Stimulated activated CD4-positive, alpha-beta T cell treated with anti-CD3 and anti-CD28 coated beads, Interleukin-1b, Interleukin-23, amount 100 ng/mL, for 48 hours (primary cell): ENCODE measurements at places on chromosomes 7 and 10.
A peak's percentile ranks its signal among the peaks of the same experiment; 100 is the strongest.

DNA sequence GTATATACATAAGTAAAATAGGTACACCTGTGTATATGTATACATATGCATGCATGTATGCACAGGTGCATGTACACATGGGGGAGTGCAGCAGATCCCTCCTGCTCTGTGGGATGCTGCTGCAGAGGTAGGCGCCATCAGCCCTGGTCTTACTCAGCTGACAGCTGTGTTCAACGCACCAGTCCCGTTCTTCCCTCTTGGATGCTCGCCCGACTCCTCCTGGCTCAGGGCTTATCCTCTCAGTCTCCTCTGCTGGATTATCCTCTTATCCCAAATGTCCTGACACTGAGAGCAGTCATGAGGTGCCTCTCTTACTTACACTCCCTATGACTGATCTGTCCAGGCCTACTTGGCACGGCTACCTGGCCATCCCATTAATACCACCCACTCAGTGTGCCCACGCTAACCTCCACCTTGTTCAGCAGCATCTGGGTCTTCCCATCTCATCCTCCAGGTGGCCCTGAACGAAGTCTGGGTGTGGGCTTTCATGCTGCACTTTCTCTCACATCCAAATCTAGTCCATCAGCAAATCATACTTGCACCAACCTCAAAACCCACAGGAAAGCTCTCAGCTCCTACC, 357.1 kb downstream of the TCERG1L start:
- no peak for DNase-seq

GRCh38 chr7:2138146-2138765, 94.5 kb downstream of the MAD1L1 start:
- peak; percentile 56 for DNase-seq

GRCh38 chr7:156019308-156019707, 207.0 kb upstream of the SHH start:
- DNase-seq: no peak

GRCh38 chr10:87818505-87819288, 671 bp upstream of the ATAD1 start:
- DNase-seq: peak; percentile 64

- DNase-seq: no peak
These were observed 198.6 kb downstream of the TMEM178B start for GRCh38 chr7:141272417-141272816.

- DNase-seq: no peak
These were observed 185.1 kb downstream of the DGKI start for GRCh38 chr7:137661634-137662033.

GRCh38 chr7:48380921-48381320, 209.7 kb downstream of the ABCA13 start:
- no peak for DNase-seq

DNA sequence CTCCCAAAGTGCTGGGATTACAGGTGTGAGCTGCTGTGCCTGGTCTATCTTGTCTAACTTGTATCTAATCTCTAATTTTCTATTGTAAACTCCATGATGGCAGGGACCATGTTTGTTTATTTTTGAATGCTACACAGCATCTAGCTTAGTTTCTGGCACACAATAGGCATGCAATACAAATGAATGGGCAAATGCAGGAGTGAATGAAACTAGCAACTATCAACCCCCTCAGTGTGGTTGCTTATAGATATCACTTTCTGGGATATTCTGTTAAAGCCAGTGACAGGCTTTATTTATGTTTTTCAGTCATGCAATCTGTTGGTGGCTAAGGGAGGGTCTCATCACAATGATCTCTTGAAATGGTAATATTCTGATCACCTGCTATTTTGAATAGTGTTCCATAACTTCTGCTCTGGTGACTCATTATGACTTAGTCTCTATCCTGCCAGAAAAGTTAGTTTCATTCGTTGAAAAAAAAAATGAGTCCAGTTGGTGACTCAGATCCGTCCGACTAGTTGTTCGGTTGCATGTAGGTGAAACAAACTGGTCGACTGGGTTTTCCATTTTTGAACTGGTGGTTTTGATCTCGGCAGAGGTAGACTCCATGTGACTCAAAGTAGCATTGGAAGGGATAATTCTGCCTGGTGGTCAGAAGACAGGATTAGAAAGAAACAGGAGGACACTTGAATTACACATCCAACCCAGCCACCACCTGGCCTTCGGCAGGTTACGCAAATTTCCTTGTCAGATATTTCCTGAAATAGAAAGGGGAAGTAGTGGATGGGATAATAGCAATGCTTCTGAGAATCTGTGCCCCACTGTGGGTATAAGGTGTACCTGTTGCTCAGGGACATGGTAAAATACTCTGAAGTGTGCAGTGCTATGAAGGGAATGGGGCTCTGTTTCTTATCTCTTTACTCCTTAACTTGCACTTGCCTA, 76.8 kb downstream of the GATA3 start:
- peak; percentile 59 for DNase-seq

- DNase-seq: no peak
These were observed 16.3 kb downstream of the OR2AE1 start for GRCh38 chr7:99860281-99861127.

- no peak for DNase-seq
These were observed 75.2 kb downstream of the TRIL start for GRCh38 chr7:28882869-28883470.

DNA sequence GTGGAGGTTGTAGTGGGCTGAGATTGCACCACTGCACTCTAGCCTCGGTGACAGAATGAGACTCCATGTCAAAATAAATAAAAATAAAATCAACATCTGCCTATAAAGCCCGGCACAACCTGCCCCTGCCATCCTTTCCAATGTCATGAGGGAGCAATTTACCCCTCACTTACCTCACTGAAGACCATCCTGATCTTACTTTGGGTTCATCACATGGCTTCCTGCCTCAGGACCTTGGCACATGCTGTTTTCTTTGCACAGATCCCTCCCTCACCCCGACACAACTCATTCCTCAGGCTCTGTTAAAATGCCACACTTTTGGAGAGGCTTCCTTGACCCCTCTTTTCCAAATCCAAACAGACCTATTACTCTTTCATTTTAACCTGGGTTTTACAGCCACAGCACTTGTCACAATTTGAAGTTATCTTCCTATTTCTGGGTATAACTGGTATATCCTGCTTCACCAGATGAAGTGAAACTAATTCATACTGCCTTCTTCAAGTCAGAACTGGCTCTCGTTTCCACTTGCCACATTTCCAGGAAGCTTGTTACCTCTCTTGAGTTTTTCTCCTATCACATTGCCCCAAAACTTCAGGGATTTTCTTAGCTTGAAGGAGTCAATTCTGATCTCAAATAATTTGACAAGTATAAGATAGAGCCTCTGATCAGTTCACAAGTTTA, 69.3 kb upstream of the PARD3 start:
- DNase-seq: no peak

DNA sequence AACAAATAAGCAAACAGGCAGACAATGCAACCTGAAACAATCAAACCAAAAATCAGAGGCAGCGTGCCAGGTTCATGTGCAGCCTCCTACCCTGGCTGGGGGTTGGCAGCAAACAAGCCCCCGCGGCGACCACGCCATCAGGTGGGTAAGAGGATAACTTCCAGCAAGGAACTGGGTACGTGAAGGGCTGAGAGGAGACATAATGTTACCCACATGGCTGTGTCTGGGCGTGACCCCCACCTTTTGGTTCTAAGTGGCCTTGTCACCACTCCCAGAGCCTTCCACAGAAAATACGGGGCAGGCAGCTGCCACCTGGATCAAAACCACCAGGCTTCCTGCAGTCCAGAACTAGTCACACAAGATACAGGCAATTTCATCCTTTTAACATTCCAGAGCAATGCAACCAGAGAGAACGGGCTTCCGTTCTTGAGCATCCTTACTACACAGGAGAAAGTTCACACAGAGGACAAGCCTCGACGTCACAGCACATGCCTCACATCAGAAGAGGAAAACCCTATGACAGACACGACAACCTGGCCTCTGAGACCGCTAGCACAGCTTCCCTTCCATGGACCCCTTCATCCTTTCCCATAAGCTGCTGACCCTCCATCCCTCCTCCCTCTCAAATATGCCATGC, 171.0 kb downstream of the GRID1 start:
- DNase-seq: no peak

DNA sequence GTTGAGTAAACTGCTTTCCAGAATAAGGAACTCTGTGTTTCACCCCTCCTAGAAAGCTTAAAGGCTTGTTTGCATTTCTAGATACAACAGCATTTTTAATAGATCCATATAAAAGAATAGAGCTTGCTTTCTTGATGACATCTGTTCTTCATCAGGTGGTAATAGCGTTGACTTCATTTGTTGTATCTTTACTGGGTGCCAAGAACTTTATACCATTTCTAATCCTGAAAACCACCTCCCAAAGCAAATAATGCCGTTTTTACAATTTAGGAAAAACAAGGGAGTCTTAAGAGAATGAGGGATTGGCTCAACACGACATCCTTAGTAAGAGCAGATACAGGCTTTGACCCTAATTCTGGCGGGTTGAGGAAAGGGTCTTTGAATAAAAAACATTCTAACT, 993.4 kb downstream of the TYW1 start:
- DNase-seq: no peak

DNA sequence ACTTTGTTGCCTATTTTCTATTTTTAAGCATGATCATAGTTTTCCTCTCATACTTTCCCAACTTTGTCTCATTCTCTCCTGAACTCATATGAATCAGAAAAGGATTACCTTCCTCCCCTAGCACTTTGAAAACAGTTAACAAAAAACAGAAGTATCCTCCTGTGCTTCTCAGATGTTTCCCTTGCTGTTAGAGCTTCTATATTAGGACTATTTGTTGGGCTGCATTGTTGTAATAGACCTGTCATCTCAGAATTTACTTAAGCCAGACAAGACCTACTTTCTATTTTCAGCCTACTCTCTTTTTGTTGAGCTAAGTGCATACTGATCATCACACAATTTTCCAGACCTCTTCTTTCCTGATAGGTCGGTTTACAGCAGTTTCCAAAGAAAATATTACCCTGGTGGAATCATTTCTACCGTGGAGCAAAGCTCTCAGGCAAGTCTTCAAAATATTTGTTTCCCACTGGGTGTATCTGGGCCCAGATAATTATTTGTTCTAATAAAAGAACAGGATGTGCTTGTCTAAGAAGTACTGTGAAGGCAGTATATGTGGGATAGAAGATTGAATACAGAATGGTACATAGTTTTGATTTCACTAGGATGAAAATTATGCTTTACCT, 411.9 kb upstream of the KLF6 start:
- no peak for DNase-seq

GRCh38 chr7:132049462-132050304, 493.3 kb upstream of the PODXL start:
- DNase-seq: peak; percentile 14

- DNase-seq: no peak
These were observed 277.5 kb downstream of the PLXNA4 start for GRCh38 chr7:132298790-132299189.

- peak; percentile 59 for DNase-seq
These were observed 578 bp downstream of the ZMYND11 start for GRCh38 chr10:135601-136464.

GRCh38 chr10:61903928-61904344, 2.4 kb downstream of the ARID5B start:
- DNase-seq: no peak

DNA sequence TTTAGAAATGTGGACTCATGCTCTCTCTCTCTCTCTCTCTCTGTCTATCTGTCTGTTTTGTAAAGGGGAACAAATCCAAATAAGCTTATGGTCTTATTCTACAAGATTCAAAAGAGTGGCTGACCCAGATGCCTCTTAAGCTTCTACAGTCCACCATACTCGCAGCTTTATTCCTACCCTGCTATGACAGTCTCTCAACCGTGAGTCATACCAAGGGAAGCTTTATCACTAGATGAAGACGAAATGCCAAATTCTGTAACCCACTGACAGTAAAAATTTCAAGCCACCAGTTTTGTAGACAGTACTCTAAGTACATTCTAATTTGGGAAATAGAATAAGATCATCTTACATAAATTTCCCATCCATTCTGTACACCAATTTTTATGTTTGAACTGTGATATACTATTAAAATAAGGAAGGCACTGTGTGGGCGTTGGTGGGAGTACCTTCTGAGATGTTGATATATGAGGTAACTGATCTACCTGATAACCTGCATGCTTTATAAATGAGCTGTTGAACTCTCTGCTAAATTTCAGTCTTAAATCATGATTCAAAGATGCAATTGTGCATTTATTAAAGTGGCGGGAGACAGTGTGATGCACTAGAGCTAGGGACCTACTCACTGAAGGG, 153.2 kb downstream of the KLF6 start:
- no peak for DNase-seq

- no peak for DNase-seq
These were observed 19.6 kb downstream of the GRID1 start for GRCh38 chr10:86346799-86347665.

DNA sequence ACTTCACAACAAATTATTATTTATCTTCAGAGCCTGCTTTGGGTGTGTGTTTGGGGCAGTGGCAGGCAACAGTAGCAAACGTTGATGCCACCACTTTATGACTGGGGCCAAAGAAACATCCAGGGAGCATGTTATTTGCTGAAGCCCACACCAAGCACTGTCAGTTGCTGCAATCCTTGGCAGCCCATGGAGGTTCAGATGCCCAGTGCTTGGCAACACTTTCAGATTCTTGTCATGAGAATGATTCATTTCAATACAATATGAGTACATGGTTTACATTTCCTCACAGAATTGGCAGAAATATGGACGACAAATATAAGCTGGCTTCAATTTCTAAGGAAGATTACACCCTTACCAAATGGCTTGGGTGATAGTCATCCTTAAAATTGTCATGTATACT, 46.5 kb upstream of the GLI3 start:
- DNase-seq: no peak

GRCh38 chr10:84845628-84846261, 517.4 kb downstream of the CCSER2 start:
- no peak for DNase-seq

GRCh38 chr10:90424730-90425129, 433.1 kb downstream of the HTR7 start:
- DNase-seq: no peak

DNA sequence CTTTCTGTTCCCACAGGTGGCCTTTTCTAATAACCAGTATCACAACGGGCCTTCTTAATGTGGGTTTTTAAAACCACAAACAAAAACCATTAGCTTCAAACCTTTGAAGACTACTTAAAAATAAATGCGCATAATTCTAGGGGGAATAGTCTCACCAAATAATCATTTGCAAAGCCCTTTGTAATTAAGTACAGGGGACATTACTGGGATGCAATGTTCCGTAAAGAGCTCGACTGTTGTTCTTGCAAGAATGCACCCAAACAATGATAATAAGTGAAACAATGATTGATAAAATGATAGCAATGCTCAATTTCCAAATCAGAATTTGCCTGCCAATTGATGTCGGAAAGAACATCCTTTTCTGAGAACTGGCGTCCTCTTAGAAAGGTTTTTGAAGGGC, 589.1 kb upstream of the ADARB2 start:
- DNase-seq: no peak

DNA sequence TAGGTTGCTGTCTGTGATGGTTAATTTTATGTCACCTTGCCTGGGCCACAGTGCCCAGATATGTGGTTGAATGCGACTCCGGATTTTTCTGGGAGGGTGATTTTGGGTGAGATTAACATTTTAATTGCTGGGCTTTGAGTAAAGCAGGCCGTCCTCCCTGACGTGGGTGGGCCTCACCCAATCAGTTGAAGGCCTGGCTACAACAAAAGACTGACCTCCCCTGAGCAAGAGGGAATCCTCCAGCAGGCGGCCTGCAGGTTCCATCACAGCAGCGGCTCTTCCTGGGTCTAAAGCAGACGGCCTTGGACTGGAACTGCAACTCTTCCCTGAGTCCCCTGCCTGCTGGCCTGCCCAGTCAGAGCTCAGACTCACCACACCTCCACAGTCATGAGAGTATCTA, 114.2 kb downstream of the SFMBT2 start:
- no peak for DNase-seq
